ENCODE measurements at places on chromosomes 1 and 21. TPM values are rescaled to one million over a fixed set of nuclear protein-coding genes. Genes with fewer than 3 reads are reported as not detected.

NR1I3 gene
- total RNA-seq = not detected

RIPK4 gene
- 3.0 TPM for total RNA-seq

FCRL6 gene
- 1.1 TPM for total RNA-seq

ESRRG gene
- total RNA-seq = 17.5 TPM

USH2A gene
- 3.9 TPM for total RNA-seq

MYCL gene
- total RNA-seq = 0.77 TPM

SMYD2 gene
- total RNA-seq = 9.4 TPM

DIO1 gene
- total RNA-seq = not detected

SEMA4A gene
- 3.8 TPM for total RNA-seq

C2CD2 gene
- total RNA-seq = 16.2 TPM

DNA sequence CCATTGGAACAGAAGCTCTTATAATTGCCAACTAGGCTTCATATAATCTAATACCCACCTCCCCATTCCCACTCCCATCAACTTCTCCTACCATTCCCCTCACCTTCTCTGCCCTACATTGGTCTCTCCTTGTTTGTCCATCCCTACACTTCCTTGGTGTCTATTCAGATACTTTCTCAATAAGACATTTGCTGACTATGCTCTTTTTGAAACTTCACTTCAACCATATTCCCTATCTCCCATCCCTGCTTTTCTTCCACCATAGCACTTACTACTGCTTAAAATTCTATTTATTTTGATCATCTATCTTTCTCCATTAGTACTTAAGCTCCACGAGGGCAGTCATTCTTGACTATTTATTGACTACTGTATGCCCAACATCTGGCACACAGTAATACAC is 40.4 kb downstream of the CD160 start:
- DNase-seq = no peak

DNA sequence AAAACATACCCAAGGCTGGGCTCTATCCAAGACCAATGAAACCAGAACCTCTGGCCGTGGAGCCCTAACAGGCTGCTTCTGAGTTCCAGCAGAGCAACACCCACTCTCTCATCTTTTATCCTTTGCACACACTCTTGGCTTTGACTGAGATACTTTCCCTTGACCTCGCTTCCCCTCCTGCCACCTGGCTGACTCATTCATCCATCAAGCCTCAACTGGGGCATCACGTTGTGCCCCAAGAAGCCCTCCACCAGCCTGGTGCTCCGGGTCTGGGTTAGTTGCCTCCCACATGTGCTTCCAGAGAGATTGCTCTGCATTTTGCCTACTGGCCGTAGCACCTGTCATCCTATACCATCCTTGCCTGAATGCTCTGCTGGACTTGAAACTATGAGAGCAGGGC is 34.5 kb upstream of the SERBP1 start:
- DNase-seq = no peak

DNA sequence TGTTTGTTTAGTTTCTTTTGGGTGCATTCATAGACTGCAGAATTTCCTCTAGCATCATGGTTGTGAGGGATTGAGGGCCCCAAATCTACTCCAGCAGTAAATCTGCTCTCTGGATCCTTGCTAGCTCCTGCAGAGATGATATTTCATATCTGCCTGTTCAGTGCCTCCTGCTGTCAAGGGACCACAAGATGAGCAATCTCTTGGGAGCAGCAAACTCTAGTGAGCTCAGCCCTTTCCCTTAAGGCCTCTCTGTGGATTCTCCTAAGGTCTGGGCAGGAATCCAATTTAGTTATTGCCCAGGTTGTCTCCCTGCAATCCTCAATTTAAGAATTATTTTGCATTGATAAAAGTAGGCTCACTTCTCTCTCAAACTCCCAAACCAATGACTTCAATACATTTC is 76.9 kb downstream of the RGS18 start:
- no peak for DNase-seq

DNA sequence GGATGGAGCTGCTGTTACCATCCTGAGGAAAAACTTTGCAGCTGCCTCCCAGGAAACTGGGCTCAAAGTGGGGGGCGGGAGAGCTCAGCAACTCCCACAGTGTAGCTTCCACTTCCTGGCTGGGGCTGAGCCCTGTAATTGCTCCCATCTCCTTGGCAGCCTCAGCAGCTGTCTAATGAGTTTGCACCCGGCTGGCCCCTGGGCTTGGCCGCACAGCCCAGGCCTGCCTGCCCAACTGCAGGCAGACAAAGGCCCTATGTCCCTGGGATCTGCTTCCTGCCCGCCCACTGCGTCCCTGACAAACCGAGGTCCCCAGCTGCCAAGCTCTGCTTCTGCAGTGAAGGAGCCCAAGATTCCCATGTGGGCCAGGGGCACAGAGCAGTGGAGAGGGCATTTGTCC is 30.1 kb downstream of the EDN2 start:
- peak; percentile 72 for DNase-seq

GRCh38 chr1:177517546-177517945 is 346.8 kb downstream of the BRINP2 start:
- DNase-seq = no peak

DNA sequence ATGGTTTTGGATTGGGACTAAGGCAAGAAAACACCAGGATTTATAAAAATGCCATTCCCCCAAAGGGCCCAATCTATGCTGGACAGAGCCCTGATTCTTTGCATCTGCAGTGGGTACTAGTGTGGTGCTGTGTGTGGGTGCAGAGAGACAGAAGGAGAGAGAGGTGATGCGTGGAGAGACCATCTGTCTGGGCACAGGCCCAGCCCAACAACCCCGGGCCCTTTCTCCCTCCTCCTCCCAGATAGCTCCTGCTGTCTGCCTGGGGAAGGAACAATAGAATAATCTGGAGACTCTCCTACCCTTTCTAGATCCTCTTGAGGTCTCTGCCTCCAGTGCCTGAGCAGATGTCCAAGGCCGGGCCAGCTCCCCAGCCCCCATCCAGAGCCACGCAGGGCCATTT is 15.1 kb downstream of the KIAA1614 start:
- no peak for DNase-seq

DNA sequence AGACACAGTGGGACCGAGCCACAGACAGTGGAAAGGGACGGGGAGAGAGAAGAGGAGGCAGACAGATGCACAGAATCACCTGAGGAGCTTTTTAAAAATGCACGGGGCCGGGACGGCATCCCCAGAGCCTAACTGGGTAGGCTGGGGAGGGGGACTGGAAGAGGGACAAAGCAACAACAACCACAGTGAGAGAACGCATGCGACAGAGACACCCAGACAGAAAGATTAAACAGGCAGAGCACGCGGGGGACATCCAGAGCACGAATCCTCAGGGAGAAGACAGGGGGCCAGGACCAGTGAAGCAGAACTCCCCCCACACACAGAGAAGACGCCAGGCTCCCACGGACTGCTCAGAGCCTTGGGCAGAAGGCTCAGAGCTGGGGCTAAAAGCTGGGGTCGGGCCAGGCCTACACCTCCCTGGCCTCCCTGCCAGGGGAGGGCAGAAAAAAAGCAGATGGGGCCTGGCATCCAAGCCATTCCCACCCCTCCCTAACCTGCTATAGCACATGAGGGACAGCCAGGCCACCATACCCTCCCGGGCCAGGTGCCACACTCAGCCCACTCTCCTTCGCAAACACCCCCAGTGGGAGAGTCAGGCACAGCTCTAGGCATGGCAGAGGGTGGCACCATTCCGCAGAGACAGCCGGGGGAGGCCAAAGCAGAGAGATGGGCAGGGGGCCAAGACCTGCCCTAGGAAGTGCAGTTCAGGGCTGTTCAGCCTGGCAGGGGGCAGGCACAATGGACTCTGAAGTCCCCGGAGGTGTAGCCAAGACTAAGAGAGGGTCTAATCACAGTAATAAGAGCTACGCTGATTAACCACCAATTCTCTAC is 29.8 kb upstream of the COL16A1 start:
- DNase-seq = no peak

DNA sequence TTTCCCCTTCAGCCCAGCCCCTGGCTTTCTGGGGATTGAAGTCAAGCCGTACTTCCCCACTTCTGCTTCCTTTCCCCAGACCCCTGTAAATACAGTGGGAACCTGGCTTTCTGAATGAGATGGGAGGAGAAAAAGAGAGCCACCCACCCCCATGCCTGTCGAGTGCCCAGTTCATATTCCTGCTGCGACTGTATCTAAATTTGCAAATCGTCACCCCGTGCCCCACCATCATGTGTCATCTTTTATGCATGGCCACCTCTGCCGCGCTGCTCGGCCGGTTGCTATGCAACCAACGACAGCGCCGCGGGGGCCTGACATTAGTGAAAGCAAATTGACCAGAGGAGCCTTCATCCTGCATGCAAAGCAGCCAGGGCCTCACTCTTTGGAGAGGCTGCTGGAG is 143.0 kb downstream of the ELAVL4 start:
- DNase-seq = no peak

DNA sequence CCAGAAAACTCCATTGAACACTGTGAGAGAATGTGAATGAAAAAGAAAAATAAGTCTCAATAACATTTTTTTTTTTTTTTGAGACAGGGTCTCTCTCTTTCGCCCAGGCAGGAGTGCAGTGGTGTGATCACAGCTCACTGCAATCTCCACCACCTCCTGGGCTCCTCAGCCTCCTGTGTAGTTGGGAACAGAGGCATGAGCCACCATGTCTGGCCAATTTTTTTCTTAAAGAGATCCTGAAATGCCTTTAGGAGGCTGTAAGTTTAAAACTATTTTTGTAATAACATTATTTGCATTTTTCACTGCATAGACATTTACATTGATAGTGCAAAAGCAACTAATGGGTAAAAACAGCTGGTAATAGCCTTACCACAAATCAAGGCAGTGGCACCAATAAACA is 35.3 kb downstream of the GDAP2 start:
- DNase-seq = no peak

DNA sequence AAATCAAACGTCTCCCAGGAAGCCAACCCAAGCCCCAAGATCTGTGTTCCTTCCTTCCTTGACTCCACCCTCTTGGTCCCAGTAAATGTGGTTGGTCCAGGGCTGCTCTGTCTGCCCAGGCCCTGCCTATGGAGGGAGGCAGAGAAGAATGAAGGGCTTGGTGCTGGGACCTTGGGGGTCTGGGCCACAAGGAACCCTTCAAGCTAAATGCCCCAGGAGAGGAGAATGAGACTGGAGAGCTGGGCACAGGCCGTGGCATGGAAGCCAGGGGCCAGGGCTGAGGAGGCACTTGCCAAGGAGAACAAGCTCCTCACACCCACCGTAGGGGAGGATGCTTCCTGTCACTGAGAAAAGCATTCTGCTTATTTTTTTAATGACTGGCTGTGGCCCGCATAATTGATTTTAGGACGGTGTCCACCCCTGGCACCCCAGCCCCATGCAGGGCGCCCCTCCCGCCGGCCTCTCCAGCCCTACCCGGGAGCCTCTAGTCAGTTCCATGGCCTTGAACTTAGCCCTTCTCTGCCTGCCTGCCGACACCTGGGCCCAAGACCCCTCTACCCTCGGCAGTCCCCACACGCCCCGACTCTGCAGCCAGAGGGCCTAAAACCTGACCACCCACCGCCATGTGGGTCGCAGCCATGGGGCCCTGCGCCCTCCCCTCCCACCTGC is 889 bp downstream of the CLEC20A start:
- DNase-seq = no peak

DNA sequence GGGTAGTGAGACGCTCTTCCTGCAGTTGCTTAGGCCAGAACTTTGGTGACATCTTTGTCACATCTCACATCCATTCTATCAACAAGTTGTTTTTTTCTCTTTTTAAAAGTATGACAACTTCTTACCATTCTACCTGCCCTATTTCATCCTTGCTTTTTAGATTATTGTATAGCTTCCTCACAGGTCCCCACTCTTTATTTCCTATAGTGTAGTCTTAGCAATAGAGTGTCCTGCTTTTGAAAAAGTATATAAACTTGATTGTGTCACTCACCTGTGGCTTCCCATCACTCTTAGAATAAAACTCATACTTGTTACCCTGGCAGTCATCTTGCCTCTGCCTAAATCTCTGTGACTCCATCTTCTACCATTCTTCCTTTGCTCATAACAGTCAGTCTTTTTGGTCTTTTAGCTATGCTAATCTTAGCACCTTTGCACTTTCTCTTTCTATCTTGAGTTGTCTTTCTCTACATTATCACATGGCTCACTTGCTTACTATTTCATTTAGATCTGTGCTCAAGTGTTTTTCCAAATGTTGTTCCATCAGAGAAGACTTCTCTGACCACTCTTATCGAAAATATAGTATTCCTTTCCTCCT is 9.5 kb downstream of the CDC73 start:
- no peak for DNase-seq

DNA sequence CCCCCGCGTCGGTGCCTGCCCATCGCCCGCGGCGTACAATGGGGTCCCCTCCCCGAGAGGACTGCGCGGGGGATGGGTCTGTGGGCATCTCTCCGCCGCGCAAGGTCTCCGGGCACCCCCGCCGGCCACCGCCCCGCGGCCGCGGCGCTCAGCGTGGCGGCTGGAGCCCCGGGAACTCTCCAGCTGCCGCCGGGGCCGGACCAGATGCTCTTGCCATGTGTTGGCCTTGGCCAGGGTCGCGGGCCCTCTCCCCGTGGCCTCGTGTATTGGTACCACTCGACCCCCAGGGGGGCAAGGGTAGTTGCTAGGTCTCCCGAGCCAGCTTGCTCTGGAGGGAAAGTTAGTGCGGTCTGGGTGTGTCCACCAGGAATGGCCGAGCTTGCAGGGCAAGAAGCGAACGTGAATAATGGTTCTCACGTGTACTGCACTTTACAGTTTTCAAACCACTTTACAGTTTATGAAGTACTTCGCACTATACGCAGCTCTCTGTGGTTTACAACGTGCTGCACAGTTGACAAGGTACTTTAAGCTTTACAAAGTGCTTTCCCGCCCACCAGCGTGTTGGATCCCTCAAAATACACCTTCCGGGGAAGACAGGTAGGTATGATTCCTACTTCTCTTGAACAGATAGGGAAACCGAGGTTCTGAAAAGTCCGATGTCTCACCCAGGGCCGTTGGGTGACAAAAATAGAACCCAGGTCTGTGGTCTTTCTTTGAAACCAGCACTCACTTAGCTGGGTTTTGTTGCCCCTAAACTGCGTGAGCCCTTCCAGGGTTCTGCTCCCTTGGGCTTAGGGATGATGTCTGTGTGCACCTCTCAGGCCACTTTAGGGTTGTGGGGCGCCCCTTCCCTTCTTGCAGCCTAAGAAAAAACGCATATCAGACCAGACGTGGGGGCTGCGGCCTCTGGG is 1.2 kb downstream of the EPHB2 start:
- DNase-seq = no peak

- DNase-seq = no peak
Measured at GRCh38 chr1:60156371-60156770, 82.8 kb upstream of the C1orf87 start.

GRCh38 chr1:32632829-32633228 is 17.5 kb downstream of the ZBTB8OS start:
- DNase-seq = no peak

Measured in left cardiac atrium (tissue), 4 donors.